HTR-8/SVneo (cell line): ENCODE measurements at places on chromosomes 3 and 15.

DNA sequence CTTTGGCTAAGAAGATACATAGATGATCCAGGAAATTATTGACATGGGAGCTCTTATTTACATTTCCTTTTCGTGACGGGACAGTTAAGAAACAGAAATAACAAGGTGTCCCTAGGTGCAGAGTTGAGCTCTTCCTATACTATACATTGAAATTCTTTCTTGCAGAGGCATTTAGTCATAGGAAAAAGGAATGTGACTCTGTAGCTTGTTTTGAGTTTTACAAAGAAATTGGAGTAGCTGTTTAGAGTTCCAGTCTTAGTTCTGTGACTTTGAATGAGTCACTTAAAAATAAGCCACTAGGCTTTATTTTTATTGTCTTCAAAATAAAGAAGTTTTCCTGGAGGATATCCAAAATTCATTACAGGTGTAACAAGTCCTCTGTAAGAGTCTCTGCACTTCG is 723.5 kb upstream of the SGO1 start:
- no peak for DNase-seq

GRCh38 chr3:71924721-71925120 is 139.8 kb upstream of the PROK2 start:
- no peak for DNase-seq

GRCh38 chr3:63869940-63870614 is 6.4 kb downstream of the ATXN7 start:
- DNase-seq = no peak

DNA sequence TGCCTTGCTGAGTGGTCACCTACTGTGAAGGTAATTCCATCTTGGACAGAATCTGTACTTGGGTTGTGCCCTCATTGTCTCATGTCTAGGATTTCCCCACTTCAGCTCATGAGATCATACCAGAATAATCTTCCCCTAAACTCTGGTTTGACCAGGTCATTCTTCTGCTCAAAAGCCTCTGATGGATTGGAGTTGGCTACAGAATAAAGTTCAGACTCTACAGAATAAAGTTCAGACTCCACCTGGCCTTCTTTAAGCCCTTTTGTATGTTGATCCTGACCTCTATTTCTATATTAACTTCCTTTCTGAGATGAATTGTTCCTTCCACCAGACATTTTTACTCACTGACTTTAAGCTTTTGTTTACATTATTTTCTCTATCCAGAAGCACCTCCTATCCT is 6.4 kb upstream of the GLCE start:
- DNase-seq = no peak

DNA sequence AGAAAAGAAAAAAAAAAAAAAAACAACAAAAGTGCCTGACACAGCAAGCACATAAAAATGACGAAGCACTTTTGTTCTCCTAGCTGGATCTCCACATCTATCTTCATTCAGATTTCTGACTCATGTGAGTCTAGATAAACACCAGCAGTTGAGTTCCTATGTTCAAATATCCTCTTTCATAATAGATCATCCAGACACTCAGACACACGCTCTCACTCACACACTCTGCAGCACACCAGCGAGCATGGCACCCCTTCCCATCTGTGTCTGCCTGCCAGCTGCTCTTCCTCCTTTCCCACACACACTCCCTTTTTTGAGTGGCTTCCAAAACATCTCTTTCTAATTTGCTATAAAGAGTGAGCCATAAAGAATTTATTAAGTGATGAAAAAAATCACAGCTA is 19.8 kb upstream of the CELF6 start:
- peak; percentile 70 for DNase-seq

DNA sequence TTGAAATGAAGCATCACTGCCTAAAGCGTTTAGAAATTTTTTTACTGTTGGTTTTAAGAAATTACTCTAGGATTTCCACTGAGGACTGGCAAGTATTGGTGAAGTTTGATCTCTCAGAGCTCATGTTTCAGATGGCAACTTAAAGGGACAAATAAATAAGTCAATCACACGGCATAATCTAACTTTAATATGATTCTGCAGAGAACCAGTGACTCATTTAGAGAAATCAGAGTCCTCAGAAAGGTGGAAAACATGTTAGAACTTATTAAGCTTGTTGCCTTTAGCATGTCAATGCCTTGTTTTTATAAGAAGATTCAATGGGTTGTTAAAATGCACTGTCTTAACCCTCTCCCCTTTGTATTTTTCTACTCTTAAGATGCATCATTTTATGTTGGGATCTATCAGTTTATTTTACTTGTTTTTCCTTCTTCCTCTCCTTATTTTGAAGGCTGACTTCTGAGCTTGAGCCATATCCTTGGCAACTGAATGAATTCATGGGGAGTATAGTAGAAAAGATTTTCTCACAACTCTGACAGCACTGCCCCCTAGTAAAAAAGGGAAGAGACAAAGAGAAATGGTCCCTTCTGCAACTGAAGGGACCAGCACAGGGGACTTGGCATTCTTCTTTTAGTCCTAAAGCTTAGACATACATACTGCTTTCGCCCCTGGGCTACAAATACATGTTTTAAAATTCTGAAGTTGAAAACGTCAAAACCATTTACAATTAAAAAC is 431.2 kb downstream of the LPP start:
- no peak for DNase-seq

GRCh38 chr3:65960087-65960486 is 78.6 kb downstream of the MAGI1 start:
- no peak for DNase-seq

- no peak for DNase-seq
Measured at GRCh38 chr3:121637922-121638321, 22.8 kb downstream of the HCLS1 start.

- DNase-seq = no peak
Measured at GRCh38 chr3:169034401-169034800, 629.1 kb downstream of the MECOM start.

DNA sequence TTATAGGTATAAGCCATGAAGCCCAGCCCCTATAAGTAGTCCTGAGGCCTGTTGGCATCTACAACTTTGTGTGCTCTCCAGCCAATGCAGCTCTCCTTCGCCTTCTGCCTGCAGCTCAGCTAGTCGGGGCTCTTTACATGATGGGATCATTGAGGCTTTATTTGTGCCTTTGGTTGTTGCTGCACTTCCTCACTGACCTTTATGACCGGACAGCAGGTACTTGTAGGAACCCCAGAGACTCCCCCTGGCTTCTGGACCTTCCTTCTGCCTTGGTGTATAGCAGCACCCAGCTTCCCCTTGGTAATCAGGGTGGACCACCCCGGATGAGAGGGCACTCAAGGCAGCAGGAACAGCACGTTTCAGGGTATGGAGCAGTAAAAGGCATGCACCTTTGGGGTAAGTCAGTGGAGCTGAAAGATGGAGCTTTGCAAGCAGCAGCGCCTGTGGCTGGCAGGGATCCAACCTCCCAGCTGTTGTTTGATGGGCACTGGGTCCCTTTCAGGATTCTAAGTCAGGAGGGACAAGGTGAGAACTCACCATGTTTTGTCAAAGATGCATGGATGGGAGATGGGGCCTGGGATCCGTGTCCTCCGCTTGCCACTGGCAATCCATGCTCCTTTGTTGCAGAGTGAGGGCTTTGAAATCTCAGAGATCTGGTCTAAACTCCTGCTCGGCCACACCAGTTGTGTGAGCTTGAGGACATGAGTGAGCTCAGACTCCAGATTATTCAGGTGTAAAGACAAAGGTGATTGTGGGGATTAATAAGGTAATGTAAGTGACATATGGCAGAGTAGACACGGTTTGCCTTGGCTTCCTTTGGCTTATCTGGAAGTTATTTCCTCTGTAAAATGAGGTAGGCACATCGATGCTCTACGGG is 65.1 kb upstream of the KLF13 start:
- DNase-seq = no peak

GRCh38 chr3:132637590-132637989 is 22.0 kb downstream of the ACAD11 start:
- peak; percentile 17 for DNase-seq

- no peak for DNase-seq
Measured at GRCh38 chr3:69370901-69371301, 15.0 kb downstream of the FRMD4B start.

GRCh38 chr3:148512648-148513047 is 185.1 kb upstream of the AGTR1 start:
- no peak for DNase-seq

- no peak for DNase-seq
Measured at GRCh38 chr3:109532257-109533216, 195.2 kb upstream of the DPPA4 start.

GRCh38 chr15:29233566-29233965 is 36.1 kb downstream of the NSMCE3 start:
- no peak for DNase-seq

- DNase-seq = peak; percentile 36
Measured at GRCh38 chr3:142929109-142929508, 34.4 kb downstream of the PAQR9 start.

DNA sequence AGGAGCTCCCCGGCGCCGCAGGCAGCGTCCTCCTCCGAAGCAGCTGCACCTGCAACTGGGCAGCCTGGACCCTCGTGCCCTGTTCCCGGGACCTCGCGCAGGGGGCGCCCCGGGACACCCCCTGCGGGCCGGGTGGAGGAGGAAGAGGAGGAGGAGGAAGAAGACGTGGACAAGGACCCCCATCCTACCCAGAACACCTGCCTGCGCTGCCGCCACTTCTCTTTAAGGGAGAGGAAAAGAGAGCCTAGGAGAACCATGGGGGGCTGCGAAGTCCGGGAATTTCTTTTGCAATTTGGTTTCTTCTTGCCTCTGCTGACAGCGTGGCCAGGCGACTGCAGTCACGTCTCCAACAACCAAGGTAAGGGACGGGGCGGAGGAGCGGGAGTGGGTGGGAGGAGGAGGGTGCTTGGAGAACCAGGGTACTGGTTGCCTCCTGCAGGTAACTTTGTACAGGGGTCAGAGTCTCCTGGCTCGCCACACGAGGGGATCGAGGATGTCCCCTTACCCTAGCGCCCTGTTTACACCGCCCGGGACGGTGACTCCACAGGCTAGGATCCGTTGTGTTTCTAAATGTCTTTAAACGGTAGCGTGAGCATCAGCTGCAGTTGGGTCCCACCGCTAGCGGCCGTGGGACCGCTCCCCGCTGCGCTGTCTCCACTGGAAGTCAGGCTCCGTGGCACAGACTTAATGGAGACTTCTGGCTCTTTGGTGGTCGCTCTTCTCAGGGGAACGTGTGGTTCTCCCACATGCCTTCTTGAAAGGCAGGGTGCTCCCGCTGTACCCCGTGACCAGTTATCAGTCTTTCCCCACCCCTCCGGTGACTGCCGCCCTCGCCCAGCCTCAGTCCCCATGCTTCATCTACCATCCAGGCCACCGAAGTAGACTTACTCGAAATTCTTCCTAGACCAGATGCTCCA is 515 bp downstream of the EPHA6 start:
- DNase-seq = no peak

GRCh38 chr3:31924610-31925270 is 56.3 kb downstream of the OSBPL10 start:
- no peak for DNase-seq

DNA sequence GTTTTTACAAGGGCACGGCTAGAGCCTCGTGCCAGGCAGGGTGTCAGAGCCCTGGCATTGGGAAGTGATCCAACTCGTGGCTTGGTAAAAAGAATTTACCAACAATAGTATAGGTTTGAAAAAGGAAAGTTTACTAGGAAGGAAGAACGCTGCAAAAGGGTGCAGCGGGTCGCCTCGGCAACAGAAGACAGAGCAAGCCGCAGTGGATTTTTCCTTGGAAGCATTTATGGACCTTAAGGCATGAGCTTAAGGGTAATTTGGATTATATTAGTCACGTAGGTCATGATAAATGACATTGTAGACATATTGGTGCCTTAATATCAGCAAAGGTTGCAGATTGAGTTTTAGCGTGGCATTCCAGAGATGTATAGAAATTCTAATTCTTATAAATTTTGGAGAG is 163.4 kb upstream of the PPP2R3A start:
- no peak for DNase-seq

- DNase-seq = no peak
Measured at GRCh38 chr3:23835802-23836201, 30.0 kb downstream of the UBE2E1 start.

GRCh38 chr3:170953736-170954135 is 45.3 kb upstream of the EIF5A2 start:
- no peak for DNase-seq

- DNase-seq = peak; percentile 46
Measured at GRCh38 chr3:129344540-129345220, 66.0 kb downstream of the HMCES start.

DNA sequence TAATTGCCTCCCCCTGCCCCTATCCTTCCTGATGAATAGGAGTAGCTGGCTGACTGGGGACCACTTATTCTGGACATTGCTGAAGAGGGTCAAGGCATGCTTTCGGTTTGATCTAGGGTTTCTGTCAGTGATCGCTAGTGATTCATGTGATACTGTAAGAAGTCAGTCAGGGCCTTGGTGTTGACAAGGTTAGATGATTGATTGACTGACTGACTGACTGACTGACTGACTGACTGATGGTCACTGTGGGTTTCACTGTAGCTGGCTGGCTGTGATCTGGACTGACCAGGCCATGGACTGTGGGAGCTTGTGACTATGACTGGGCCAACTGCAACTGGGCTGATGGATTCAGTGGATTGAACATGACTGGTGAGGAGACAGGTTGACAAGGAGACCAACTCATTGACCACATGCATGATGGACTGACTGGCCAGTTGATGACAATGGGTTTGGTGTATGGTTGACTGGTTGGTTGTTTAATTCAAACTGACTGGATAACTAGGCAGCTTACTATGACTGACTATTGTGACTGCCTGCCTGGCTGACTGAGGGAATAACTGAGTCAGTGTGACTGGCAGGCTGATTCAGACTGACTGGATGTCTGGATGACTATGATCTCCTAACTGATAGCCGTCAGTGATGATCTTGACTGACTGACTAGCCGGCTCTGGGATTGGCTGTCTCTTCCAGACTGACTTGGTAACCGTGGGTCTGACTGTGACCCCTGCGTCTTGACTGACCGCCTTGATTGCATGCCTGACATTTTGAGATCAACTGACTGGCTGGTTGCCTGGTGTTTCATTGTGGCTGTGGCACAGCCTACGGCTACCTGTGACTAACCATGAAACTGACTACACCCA is 509.9 kb downstream of the SHQ1 start:
- DNase-seq = no peak

DNA sequence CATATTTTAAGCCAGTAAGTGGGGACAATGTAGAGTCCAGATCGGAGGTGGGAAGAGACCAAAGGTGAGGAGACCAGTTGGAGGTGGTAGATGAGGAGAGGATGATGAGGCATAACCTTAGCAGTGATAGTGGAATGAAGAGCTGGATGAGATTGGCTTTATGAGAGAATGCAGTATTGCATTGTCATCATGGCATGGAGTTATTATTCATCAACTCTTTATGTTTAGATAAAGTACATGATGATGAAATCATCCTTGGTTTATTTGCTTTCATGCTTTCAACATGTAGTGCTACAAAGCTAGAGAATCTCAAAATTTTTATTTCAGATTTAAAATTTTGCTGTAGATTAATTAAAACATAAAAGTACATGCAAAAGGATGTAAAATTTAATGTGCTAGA is 64.0 kb downstream of the PPM1L start:
- no peak for DNase-seq
